ENCODE measurements at places on chromosomes 13 and 19.

DNA sequence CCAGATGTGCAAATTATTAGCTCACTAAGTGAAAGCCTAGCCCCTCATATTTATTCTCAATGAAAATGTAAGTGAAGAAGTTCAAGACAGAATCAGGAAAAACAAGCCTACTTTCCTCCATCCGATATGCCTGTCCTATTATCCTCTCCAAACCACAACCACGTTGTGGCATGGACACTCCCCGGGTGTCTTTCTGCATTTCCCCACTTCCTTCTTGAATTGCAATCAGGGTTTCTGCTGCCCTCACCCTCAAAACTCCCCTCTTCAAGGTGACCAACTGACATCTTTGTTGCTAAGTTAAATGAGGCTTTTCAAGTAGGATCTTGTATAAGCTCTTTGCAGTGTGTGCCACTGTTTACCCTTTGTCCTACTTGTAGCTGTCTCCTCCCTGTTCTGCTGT lies 11.8 kb downstream of the SLC25A30 start:
- DNase-seq, result no peak
- H3K27me3 ChIP-seq, result no peaks in the 10 kb centered on the region
- no peaks in the 10 kb centered on the region for H3K4me1 ChIP-seq

- H3K36me3 ChIP-seq, result peaks cover 46% of the 10 kb centered on the region
- DNase-seq, result no peak
- no peaks in the 10 kb centered on the region for H3K27me3 ChIP-seq
- peaks cover 2% of the 10 kb centered on the region for H3K4me1 ChIP-seq
- no peak overlapping the region for H3K4me3 ChIP-seq
These were observed 61.8 kb upstream of the TEX29 start for GRCh38 chr13:111258637-111259036.

DNA sequence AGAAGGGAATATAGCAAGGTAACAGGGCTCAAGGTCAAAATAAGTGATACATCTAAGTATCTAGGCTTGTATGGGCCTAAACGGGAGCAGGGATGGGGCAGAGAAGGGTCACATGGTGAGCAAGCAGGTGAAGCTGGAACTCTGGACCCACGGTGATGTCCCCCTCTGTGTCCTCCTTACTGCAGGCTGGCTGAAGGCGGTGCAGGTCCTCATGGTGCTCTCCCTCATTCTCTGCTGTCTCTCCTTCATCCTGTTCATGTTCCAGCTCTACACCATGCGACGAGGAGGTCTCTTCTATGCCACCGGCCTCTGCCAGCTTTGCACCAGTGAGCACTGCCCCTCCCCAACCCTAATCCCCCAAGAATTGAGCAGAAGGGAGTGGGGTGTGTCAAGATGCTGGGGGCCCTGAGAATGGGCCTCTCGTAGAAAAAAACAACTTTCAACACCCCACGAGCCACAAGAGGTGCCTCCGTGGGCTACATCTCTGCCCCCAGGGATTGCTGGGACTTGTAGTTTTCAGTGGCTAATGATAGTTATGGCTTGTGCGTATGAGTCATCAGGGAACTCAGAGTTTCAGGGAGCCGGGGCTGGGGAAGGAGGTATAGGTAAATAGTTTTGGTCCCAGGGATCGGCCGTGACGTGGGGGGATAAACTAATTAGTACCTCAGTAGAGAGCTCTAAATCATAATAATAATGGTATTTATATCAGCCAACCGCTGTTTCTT lies 4.0 kb downstream of the EMP3 start:
- H3K36me3 ChIP-seq, result peaks cover 37% of the 10 kb centered on the region
- H3K27me3 ChIP-seq, result no peaks in the 10 kb centered on the region
- DNase-seq, result no peak

DNA sequence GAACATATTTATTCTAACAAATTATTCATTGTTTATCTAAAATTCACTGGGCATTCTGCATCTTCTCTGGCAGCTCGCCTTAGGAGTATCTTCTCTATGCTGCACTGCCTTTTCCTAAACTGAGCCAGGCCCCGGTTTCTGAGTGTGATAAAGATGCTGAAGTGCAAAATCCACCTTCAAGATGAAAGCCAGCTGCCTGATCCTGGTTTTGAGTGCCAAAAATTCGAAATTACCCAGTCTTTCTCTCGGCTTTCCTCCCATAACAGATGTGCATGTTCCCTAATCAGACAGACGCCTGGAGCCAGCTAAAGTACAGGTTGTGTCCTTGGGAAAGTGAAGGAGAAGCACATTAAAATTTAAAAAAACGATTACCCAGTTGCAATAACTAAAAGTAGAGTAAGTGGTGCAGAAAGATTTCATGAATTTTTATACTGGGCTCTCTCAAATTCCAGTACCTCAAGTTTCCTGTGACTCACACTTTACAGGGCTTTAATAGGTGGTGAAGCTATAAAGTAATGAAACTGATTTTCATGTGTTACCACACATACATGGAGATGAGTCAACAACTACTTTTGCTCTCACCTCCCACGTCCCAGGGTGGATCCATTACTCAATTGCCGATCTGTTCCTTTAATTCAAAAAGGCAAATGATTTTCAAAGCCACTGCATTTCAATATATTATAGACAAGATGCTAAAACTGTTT lies 65.0 kb upstream of the GTF2F2 start:
- no peak overlapping the region for H3K27ac ChIP-seq
- no peaks in the 10 kb centered on the region for H3K4me1 ChIP-seq
- no peak for DNase-seq
- no peaks in the 10 kb centered on the region for H3K27me3 ChIP-seq
- no peaks in the 10 kb centered on the region for H3K36me3 ChIP-seq

GRCh38 chr19:4969772-4970531 lies 1.0 kb downstream of the KDM4B start:
- peak overlapping the region; percentile 60 for H3K4me3 ChIP-seq
- peaks cover 39% of the 10 kb centered on the region for H3K4me1 ChIP-seq
- peak overlapping the region; percentile 47 for H3K27ac ChIP-seq
- H3K36me3 ChIP-seq, result no peaks in the 10 kb centered on the region

DNA sequence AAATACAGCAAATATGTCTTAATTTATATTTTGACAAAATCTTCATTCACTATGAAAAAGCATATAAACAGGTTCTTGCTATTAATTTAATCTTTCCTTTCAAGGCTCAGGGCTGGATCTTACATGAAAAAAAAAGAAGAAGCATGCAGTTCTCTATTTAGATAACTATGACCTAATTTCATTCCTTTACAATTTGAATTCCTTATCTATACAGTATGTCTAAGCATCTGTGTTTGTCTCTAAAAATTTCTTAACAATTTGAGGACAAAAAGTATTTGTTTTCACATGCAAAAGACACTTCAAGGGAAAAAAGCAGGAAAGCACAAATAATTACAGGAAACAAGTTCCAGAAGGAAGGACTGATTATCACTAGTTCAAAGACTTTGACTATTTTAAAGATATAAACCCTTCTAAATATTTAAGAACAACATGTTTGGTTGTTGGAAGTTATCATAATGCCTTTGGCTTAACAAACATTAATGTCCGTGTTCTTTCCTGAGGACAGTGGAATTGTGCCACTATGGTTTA lies 157.5 kb downstream of the TBC1D4 start:
- H3K27me3 ChIP-seq, result no peaks in the 10 kb centered on the region
- no peak overlapping the region for H3K27ac ChIP-seq
- no peak overlapping the region for H3K4me3 ChIP-seq
- peaks cover 2% of the 10 kb centered on the region for H3K4me1 ChIP-seq
- no peak for DNase-seq

DNA sequence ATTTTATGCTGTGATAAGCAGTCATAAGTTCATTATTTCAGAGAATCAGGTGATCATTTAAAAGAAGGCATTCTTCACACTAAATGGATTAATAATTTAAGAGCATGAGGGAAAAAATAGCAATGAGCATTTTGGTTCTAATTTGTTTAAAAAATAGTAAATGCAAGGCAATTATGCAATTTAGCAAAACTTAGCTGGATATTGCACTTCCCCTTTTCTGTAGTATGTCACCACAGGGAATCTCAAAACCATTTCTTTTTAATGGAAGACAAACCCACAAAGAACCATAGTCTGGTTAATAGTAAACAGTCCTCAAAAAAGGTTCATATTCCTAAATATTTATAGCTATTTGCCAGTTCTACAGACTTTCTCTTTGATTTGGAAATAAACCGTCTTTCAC lies 30.2 kb downstream of the COG6 start:
- no peak overlapping the region for H3K4me3 ChIP-seq
- no peak for DNase-seq
- no peaks in the 10 kb centered on the region for H3K27me3 ChIP-seq
- H3K36me3 ChIP-seq, result peaks cover 8% of the 10 kb centered on the region
- H3K4me1 ChIP-seq, result no peaks in the 10 kb centered on the region

Measured in muscle of leg (tissue), 16 donors.